Stimulated activated CD8-positive, alpha-beta memory T cell treated with anti-CD3 and anti-CD28 coated beads, Interleukin-4, amount 100 ng/mL, for 1 hour (primary cell): ENCODE measurements at places on chromosomes 5 and 9.

DNA sequence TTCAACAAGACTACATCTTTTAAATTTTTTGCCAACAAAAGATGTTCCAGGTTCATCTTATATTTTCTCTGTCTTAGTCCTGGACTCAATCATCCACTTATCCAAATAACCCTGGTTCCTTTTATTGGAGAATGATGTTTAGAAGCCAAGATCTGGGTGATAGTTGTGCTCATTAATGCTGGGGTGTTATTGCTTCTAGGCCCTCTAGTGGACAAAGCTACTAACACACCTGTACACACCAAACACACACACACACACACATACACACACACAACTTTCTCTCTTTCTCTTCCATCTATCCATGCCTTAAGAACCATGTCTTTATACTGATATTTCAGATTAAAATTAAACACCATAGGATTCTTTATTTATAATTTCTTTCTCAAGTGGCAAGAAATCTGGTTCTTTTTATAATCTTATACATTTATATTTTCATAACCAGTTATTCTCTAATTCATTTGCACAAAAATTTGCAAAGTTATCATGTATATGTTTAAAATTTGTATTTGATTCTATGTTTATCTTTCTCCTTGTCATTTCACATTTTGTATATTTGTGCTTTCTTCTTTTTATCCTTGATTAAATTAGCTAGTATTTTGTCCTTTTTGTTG lies 179.1 kb upstream of the SMIM23 start:
- no peak for DNase-seq

- DNase-seq, result no peak
Observed at GRCh38 chr9:33300546-33300945, 10.2 kb downstream of the NFX1 start.

- DNase-seq, result no peak
Observed at GRCh38 chr5:88660264-88660946, 222.6 kb downstream of the MEF2C start.

GRCh38 chr5:96961053-96961452 lies 25.2 kb downstream of the LNPEP start:
- no peak for DNase-seq

- DNase-seq, result no peak
Observed at GRCh38 chr5:10913841-10914240, 152.8 kb upstream of the DAP start.

DNA sequence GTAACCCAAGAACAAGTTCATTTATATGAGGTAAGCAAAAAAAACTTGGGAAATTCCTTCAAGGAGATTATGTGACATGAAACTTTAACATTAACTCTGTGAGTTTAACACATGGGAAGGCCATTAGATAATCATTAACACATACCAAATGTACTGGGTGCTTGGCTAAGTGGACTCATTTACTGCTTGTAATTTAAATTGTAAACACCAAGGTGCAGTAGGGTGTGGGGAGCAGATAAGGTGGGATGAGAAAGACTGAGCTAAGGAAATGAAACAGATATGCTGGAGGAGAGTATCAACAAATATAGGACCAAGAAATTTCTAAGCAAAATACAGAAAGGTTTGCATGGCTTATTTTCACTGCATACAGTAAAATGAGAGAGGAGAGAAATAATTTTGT lies 2384.8 kb upstream of the ACO1 start:
- no peak for DNase-seq

- DNase-seq, result no peak
Observed at GRCh38 chr5:56328753-56329560, 95.8 kb upstream of the ANKRD55 start.
